ENCODE measurements at places on chromosomes 1 and 21. TPM values are rescaled to one million over a fixed set of nuclear protein-coding genes. Genes with fewer than 3 reads are reported as not detected.

The TCP10L gene
- total RNA-seq, result 0.83 TPM

The SLC45A1 gene
- total RNA-seq, result 2.3 TPM

The LCE3E gene
- not detected for total RNA-seq

The THEM5 gene
- not detected for total RNA-seq

The GUCA2A gene
- total RNA-seq, result not detected

The IFT25 gene
- 27.6 TPM for total RNA-seq

The NLRP3 gene
- total RNA-seq, result not detected
